Stimulated activated naive CD4-positive, alpha-beta T cell treated with Interleukin-2 at 50 U/mL for 16 hours (primary cell): ENCODE measurements at places on chromosomes 7 and 10.

- no peak for DNase-seq
These were observed 205.6 kb downstream of the FOXP2 start for GRCh38 chr7:114620208-114620607.

GRCh38 chr7:147894271-147894670 lies 696.3 kb upstream of the C7orf33 start:
- DNase-seq, result no peak

DNA sequence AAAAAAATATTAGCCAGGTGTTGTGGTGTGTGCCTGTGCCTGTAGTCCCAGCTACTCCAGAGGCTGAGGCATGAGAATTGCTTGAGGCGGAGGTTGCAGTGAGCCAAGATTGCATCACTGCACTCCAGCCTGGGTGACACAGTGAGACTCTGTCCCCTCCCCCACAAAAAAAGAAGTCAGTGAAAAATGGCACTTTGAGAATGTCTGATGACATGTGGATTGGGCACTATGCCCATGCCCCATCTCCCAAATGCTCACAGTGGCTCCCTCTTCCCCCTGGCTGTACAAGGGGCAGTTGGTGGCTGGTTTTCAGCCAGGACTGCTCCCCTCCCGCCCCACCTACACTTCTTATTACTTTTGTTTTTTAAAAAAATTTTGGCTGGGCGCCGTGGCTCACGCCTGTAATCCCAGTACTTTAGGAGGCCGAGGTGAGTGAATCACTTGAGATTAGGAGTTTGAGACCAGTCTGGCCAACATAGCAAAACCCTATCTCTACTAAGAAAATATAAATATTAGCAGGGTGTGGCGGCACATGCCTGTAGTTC lies 26.1 kb downstream of the IL15RA start:
- no peak for DNase-seq

GRCh38 chr7:21084286-21084685 lies 297.6 kb upstream of the SP8 start:
- no peak for DNase-seq

DNA sequence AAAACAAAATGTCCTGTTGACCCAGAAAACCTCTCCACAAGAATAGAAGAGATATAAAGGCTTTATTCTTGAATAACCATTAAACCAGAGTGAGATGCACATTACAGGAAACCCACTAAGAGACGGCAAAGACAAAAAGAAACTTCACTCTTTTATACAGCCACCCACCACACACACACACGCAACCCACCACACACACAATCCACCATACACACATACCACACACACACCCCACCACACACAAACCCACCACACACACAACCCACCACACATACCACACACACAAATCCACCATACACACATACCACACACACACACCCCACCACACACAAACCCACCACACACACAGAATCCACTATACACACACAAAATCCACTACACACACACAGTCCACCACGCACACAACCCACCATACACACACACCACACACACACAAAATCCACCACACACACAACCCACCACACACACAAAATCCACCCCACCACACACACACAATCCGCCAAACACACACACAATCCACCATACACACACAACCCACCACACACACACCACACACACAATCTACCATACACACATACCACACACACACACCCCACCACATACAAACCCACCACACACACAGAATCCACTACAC lies 9.5 kb upstream of the REPIN1 start:
- DNase-seq, result no peak

DNA sequence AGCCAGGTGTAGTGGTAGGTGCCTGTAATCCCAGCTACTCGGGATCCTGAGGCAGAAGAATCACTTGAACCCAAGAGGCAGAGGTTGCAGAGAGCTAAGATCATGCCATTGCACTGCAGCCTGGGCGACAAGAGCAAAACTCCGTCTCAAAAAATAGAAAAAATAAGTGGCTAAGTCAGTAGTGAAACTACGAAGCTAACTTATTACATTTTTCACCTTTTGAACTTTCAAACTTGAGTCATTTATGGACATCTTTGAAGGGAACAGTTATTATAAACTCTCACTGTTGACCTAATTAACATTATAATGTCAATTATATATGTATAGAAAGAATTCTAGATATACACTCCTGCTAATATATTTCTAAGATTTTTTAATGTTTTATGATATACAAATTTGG lies 541.5 kb upstream of the C7orf33 start:
- DNase-seq, result no peak

DNA sequence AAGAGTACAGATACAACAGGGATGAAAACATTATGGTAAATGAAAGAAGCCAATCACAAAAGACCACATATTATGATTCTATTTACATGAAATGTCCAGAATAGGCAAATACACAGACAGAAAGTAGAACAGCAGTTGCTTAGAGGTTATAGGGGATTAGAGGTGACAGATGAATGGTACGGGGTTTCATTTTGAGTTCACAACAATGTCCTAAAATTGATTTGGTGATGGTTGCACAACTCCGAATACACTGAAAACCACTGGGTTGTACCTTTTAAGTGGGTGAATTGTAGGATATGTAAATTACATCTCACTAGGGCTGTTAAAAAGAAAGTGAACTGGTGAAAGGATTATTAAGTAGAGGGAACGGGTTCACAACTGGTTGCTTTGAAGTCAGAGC lies 76.3 kb upstream of the MRLN start:
- DNase-seq, result no peak
